A549 treated with ZK216348 at 1 μM for 4 hours (cell line): ENCODE measurements at places on chromosomes 3 and 15. TPM values are rescaled to one million over a fixed set of nuclear protein-coding genes. Genes with fewer than 3 reads are reported as not detected.

The GTF2E1 gene
- total RNA-seq = 8.6 to 20.0 TPM (median 12.9 TPM) in 5 replicates

The IGSF11 gene
- total RNA-seq = 2.7 to 6.4 TPM (median 4.9 TPM) in 5 replicates

The ETFA gene
- 238 to 274 TPM (median 246 TPM) in 5 replicates for total RNA-seq

The LMAN1L gene
- total RNA-seq = not detected in 5 replicates

The SPINK8 gene
- total RNA-seq = not detected in 5 replicates

The DAPK2 gene
- total RNA-seq = 2.8 to 4.9 TPM (median 4.2 TPM) in 5 replicates

The PLCH1 gene
- total RNA-seq = 0.83 to 1.2 TPM (median 1.0 TPM) in 5 replicates

The ZPLD1 gene
- total RNA-seq = 0.04 to 0.05 TPM in 2 of 5 replicates, not detected in the others

The RASGRF1 gene
- total RNA-seq = 0.32 to 1.9 TPM (median 0.54 TPM) in 5 replicates

The PEX11A gene
- 6.8 to 8.1 TPM (median 8.0 TPM) in 5 replicates for total RNA-seq

The TJP1 gene
- 55.6 to 80.2 TPM (median 79.6 TPM) in 5 replicates for total RNA-seq

The SUCLG2 gene
- 33.5 to 47.7 TPM (median 37.4 TPM) in 5 replicates for total RNA-seq

The CYP11A1 gene
- not detected in 5 replicates for total RNA-seq

The TMEM212 gene
- total RNA-seq = not detected in 5 replicates

The EDC3 gene
- total RNA-seq = 17.9 to 22.5 TPM (median 20.1 TPM) in 5 replicates

The RYR3 gene
- total RNA-seq = 0.02 to 0.09 TPM (median 0.06 TPM) in 4 of 5 replicates, not detected in the other

The KIF15 gene
- 7.4 to 13.3 TPM (median 9.1 TPM) in 5 replicates for total RNA-seq

The ZNF770 gene
- total RNA-seq = 6.9 to 17.7 TPM (median 16.0 TPM) in 5 replicates

The HRG gene
- total RNA-seq = not detected in 5 replicates

The SLC51A gene
- not detected in 5 replicates for total RNA-seq

The EXD1 gene
- total RNA-seq = not detected in 5 replicates

The APBA2 gene
- 13.9 to 20.6 TPM (median 19.2 TPM) in 5 replicates for total RNA-seq

The NRROS gene
- total RNA-seq = not detected in 5 replicates

The GOLGA6A gene
- total RNA-seq = 0.06 TPM in 1 of 5 replicates, not detected in the others

The ISL2 gene
- total RNA-seq = 1.8 to 4.7 TPM (median 4.0 TPM) in 5 replicates

The CPNE4 gene
- total RNA-seq = 4.2 to 7.7 TPM (median 6.2 TPM) in 5 replicates

The CNBP gene
- total RNA-seq = 302 to 375 TPM (median 343 TPM) in 5 replicates

The TOPAZ1 gene
- total RNA-seq = not detected in 5 replicates

The POC1A gene
- 12.2 to 19.5 TPM (median 19.2 TPM) in 5 replicates for total RNA-seq

The UNC13C gene
- not detected in 5 replicates for total RNA-seq

The TEX55 gene
- total RNA-seq = not detected in 5 replicates

The IL12A gene
- 0.94 to 2.0 TPM (median 1.0 TPM) in 5 replicates for total RNA-seq

The UQCRC1 gene
- 154 to 191 TPM (median 182 TPM) in 5 replicates for total RNA-seq

The RLBP1 gene
- total RNA-seq = not detected in 5 replicates

The CLRN1 gene
- not detected in 5 replicates for total RNA-seq

The CFAP100 gene
- not detected in 5 replicates for total RNA-seq

The RTF1 gene
- total RNA-seq = 16.4 to 27.7 TPM (median 20.7 TPM) in 5 replicates

The DLG1 gene
- 11.3 to 20.0 TPM (median 17.8 TPM) in 5 replicates for total RNA-seq

The GPR160 gene
- total RNA-seq = 1.1 to 2.4 TPM (median 1.9 TPM) in 5 replicates

The SUSD5 gene
- total RNA-seq = 2.3 to 4.2 TPM (median 3.1 TPM) in 5 replicates

The PLXNB1 gene
- 9.6 to 20.7 TPM (median 15.1 TPM) in 5 replicates for total RNA-seq

The CPA3 gene
- not detected in 5 replicates for total RNA-seq

The SLC9C1 gene
- not detected in 5 replicates for total RNA-seq

The GATA2 gene
- 3.5 to 5.0 TPM (median 4.8 TPM) in 5 replicates for total RNA-seq

The HCN4 gene
- total RNA-seq = 0.15 to 0.40 TPM (median 0.32 TPM) in 5 replicates

The C2CD4A gene
- 0.09 to 0.18 TPM (median 0.15 TPM) in 4 of 5 replicates, not detected in the other for total RNA-seq

The GOLGA8O gene
- total RNA-seq = 0.21 to 0.61 TPM (median 0.32 TPM) in 5 replicates

The RTP4 gene
- not detected in 5 replicates for total RNA-seq

The KNG1 gene
- 0.09 TPM in 1 of 5 replicates, not detected in the others for total RNA-seq

The ZIC1 gene
- total RNA-seq = not detected in 5 replicates

The IL5RA gene
- not detected in 5 replicates for total RNA-seq

The CCR4 gene
- 0.07 to 0.22 TPM in 2 of 5 replicates, not detected in the others for total RNA-seq

The SV2B gene
- total RNA-seq = 0.02 to 0.20 TPM (median 0.06 TPM) in 5 replicates

The PATL2 gene
- 0.13 to 0.28 TPM (median 0.27 TPM) in 3 of 5 replicates, not detected in the others for total RNA-seq

The TM6SF1 gene
- total RNA-seq = 0.11 to 0.13 TPM in 2 of 5 replicates, not detected in the others

The REC114 gene
- total RNA-seq = not detected in 5 replicates

The COL7A1 gene
- total RNA-seq = 93.6 to 227 TPM (median 182 TPM) in 5 replicates

The MESP1 gene
- 1.1 to 10.2 TPM (median 5.1 TPM) in 5 replicates for total RNA-seq

The PPP2R3A gene
- total RNA-seq = 2.0 to 3.6 TPM (median 2.0 TPM) in 5 replicates
